ENCODE measurements at places on chromosomes 7 and 10.

DNA sequence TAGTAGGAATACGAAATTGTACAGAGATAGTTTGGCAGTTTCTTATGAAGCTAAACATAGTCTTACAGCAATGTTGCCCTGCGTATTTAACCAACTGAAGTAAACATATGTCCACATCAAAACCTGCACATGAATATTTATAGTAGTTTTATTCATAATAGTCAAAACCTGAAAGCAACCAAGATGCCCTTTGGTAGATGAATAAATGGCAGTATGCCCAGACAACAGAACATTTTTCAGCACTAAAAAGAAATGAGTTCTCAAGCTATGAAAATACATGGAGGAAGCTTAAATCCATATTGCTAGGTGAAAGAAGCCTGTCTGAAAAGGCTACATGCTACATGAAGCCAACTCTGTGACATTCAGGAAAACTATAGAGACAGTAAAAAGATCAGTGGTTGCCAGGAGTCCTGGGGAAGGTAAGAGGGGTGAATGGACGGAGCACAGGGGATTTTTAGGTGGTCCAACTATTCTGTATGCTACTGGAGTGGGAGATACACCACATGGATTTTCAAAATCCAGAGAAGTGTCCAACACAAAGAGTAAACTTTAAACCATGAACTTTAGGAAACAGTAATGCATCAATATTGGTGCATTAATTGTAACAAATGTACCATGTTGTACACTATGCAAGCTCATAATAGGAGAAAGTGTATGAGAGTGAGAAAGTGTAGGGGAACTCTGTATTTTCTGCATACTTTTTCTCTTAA is 17.6 kb downstream of the GPRIN2 start:
- DNase-seq, result no peak

DNA sequence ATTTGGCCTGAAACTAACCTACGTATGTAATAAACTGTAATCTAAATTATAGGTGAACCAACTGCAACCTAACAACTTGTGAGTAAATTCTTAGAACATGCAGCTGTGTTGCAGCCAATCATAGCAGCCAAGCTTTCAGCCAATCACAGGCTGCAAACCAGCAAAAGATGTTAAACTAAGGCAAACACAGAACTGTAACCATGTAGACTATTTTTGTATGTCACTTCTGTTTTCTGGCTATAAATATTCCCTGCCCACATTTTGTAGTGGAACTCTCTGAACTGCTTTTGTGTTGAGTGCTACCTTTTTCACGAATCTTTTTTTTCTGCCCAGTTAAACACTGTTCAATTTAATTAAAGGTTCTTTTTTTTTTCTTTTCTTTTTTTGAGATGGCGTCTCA is 28.2 kb upstream of the ZPBP start:
- no peak for DNase-seq

DNA sequence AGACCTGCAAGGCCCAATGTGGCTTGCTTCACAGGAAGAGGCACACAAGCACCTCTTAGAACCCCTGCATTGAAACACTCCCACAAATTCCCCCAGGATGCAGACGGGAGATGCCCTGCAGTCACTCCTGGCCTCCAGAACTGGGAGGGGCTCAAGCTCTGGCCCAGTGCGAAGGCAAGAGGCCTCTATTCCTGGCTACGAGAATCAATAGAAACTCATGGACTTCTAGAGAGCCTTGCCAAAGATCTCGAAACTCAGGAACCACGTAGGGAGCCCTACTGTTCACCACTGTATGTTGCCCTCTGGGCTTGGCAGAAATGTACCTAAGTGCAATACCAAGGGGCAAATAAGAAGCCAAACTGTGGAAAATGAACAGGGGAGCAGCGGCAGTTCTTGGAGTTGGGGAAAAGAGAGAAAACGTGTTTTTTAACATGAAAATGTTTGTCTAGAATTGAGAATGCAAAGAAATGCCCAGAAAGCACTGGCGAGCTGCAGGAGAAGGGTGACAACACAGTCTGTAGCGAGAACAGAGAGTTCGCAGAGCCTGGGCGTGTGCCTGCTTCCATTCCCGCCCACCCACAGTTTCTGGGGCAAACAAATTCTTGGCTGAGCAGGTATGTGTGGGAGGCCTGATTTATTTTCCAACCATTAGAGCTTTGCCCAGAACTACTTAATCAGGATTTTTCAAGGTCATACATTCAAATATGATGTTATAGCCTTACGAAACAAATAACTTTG is 260.5 kb upstream of the KLF14 start:
- DNase-seq, result no peak

DNA sequence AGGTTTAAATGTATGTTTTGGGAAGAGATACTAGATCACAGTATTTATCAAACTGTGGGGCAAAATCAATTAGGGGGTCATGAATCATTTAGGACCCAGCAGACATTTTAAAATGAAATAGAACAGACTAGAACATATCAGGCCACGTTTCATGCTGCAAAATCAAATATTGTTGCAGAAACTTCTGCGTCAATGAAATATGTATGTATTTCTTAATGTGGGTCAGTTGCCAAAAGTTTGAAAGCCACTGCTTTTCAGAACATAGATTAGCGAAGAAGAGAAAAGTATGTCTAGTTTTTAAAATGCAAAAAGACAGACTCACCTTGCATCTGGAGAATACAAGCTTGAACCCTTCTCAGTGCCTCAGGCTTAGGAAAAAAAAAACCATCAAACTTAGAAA is 102.7 kb upstream of the BMPER start:
- DNase-seq, result no peak

DNA sequence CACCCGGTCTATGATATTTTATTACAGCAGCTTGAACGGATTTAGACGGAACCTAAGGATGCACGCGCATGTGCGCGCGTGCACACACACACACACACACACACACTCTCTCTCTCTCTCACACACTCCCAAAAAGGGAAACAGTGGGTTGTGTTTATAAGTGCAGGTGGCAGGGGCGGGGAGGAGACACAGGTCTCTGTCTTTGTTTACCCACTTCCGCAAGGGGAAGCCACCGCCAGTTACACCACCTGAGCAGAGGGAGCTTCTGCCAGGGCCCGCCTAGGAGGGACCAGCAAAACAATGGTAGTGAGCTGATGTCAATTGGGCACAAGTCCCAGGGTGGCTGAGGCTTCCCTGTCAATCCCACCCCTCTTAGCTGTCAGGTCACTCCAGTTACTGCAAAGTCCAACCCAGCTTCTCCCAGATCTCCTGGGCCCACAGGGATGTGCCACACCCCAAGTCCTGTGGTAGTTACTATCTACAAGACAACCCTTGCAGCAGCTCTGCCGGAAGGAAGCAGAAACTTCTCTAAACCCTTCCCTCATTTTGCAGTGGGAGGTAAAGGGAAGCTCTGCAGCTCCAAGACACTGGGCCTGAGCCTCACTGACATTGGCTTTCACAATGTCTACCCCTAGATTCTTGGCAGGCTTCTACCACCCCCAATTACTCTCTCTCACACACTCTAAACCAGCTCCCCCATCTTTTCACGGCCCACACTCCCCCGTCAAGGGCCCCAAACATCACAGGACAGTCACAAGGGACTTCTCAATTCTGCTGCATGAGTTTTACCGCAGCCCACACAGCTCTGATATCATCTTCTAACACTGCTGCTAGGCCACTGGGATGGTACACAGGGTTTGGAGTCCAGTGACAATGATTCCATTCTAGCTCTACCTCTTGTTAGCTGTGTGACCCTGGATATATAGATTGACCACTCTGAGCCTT is 17.6 kb downstream of the ANXA11 start:
- DNase-seq, result no peak

All from NCI-H2107 (cell line).